ENCODE measurements at places on chromosomes 1 and 21. TPM values are rescaled to one million over a fixed set of nuclear protein-coding genes. Genes with fewer than 3 reads are reported as not detected.

NGF gene
- total RNA-seq, result not detected

LELP1 gene
- total RNA-seq, result not detected

ZBTB8OS gene
- 83.7 TPM for total RNA-seq

LEFTY1 gene
- total RNA-seq, result not detected

TRIM45 gene
- total RNA-seq, result 0.80 TPM

RPTN gene
- not detected for total RNA-seq

SPATA45 gene
- not detected for total RNA-seq

SAMSN1 gene
- 92.7 TPM for total RNA-seq

TCP10L gene
- total RNA-seq, result not detected

SEMA6C gene
- 2.5 TPM for total RNA-seq

ZC3H11A gene
- total RNA-seq, result 85.3 TPM

PLA2G4A gene
- 0.78 TPM for total RNA-seq

LRRC71 gene
- not detected for total RNA-seq

TTC24 gene
- 10.7 TPM for total RNA-seq

PIGR gene
- 1.0 TPM for total RNA-seq

LRRC53 gene
- total RNA-seq, result not detected

Measured in activated CD8-positive, alpha-beta memory T cell treated with anti-CD3 and anti-CD28 coated beads for 36 hours (primary cell).